ENCODE measurements at places on chromosomes 7 and 10.

- DNase-seq: peak; percentile 40
These were observed 138.0 kb downstream of the PPP1R9A start for GRCh38 chr7:95045236-95045923.

DNA sequence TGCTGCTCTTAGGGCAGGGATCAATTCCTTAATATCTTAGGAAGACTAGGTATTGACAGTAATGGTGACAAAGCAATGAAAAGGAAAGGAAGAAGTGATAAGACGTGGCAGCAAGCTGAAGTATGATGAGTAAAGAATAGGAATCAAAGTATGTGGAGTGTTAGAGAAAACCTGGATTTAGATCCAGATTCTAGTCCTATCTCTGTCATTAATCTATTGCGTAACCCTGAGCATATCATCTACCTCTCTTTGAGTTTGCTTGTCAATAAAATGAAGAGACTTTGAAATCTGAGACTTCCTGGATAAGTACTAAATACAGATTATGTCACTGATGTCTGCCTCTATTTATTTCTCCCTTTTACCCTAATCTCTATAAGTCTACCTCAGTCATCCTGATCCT, 89.2 kb downstream of the PTEN start:
- no peak for DNase-seq

DNA sequence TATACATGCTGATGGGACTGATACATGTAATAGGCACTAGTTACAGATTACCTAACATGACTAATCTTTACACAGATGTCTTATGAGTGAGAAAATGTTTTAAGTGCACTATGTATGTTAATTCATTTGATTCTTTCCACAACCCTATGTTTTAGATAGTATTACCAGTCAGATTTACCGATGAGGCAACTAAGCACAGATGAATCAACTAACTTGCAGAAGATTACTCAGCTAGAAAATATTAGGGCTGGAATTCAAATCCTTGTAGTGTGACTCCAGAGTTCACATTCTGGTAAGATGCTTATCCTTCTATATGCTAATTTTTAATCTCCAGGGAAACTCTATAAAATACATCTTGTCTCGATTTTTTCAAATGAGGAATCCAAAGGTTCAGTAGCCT, 964.9 kb downstream of the REEP3 start:
- no peak for DNase-seq

DNA sequence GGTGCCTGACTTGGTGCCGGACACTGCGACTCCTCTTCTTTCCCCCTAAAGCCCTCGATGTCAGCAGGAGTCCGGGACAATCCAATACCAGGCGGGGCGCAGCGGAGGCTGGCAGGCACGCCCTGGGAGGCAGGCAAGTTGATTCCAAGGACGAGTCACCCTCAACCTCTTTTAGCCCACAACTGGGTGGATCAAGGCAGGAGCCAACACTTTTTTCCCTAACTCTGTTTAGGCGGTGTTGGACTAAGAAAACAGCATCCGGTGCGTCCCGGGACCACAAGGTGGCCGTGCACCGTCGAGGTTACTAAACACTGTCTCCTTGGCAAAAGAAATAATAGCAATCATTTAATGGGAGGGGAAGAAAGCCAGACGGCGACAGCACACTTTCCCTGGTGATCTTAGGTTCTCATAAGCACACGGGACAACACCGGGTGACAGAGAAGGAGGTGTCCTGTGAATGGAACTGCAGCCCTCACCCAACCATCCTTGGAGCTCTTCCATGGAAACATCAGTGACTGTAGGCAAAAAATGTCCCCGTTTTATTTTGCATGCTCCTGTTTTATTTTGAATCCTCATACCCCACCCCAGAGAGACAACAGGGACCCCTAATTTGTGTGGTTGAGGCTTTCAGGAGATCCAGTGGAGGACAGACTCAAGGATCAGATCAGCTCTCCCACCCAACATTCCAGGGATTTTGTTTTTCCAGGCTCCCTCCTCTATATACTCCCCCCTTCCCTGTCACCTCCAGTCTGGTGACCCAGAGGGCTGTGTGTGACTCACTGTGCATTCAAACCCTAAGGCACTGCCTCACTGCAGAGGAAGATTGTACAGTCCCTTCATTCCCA, 1.3 kb upstream of the CALCR start:
- no peak for DNase-seq

- DNase-seq: no peak
These were observed 277.5 kb downstream of the PLXNA4 start for GRCh38 chr7:132298790-132299189.

DNA sequence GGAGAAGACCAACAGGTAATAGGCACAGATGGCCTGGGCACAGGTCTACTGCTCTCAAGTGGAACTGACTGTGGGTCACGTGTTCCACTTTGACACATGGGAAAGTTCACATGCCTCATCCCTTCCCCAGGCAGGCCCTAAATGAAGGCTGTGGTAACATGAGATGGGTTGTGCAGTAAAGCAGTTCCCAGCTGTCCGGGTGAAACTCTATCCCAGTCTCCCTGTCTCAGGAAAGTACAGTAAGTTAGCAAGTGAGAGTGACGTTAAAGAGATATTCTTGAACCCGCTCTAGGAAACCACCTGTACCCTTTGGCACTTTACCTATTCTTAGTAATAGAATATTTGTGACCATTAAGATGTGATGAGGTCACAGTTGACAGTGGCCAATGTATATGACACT, 343.7 kb upstream of the AOAH start:
- DNase-seq: no peak

- no peak for DNase-seq
These were observed 534 bp downstream of the UBE3C start for GRCh38 chr7:157139111-157139809.

DNA sequence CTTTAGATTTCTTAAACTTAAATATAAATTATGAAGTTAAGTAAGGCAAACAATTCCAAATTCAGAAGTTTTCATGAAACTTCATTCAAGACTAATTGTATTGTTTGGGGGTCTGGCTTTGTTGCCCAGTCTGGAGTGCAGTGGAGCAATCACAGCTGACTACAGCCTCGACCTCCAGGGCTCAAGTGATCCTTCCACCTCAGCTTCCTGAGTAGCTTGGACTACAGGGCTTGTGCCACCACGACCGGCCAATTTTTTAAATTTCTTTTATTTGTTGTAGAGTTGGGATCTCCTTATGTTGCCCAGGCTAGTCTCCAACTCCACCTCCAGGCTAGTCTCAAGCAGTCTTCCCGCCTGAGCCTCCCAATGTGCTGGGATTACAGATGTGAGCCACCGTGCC, 12.5 kb downstream of the P4HA1 start:
- DNase-seq: no peak

- peak; percentile 8 for DNase-seq
These were observed 704 bp downstream of the TNKS2 start for GRCh38 chr10:91798649-91799611.

- DNase-seq: no peak
These were observed 208.3 kb downstream of the CELF2 start for GRCh38 chr10:11225935-11226334.

DNA sequence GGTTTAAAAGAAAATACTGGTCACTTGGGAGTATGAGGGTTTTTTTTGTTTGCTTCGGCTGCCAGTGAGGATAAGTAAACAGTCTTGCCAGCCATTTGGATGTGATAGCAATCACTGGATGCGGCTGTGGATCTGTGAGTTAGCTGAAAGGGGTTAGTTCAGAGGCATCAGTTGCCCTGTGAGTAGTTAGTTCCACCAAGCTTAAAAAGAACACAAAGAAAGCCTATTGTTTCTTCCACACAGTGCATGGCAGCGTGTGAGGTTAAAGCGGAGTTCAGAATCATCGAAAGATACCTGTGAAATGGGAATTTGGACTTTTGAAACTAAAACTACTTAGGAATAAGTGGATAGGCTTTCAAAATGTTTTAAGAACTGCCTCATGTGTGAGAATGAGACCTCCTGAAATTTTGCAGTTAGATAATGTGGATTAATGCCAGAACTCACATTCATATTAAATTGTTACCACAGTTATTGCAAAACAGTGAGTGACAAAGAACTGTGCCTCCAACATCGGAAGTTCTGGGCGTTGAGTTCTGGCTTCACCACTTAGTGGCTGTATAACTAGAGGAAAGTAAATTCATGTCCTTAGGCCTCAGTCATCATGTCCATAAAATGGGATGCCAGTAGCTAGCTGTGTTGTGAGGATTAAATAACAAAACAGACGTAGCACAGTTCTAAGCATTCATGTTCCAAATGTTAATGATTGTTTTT, 31.3 kb downstream of the KIAA1217 start:
- peak; percentile 29 for DNase-seq

GRCh38 chr10:128776673-128777252, 650.5 kb upstream of the MKI67 start:
- DNase-seq: no peak

DNA sequence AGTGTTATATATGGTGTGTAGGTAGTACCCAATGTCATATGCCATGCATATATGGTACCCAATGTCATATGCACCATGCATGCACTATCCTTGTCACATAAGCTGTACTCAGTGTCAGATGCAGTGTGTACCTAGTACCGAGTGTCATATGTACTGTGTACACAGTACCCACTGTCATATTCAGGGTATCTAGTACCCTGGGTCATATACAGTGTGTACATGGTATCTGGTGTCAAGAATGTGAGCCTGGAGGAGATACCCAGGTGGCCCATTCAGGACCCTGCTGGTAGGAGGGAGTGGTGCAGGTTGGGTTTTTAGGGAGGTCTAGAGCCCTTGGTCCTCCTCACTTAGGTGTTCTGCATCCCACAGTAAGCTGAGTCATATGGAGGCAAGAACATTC, 1.8 kb downstream of the ZMYND11 start:
- no peak for DNase-seq

DNA sequence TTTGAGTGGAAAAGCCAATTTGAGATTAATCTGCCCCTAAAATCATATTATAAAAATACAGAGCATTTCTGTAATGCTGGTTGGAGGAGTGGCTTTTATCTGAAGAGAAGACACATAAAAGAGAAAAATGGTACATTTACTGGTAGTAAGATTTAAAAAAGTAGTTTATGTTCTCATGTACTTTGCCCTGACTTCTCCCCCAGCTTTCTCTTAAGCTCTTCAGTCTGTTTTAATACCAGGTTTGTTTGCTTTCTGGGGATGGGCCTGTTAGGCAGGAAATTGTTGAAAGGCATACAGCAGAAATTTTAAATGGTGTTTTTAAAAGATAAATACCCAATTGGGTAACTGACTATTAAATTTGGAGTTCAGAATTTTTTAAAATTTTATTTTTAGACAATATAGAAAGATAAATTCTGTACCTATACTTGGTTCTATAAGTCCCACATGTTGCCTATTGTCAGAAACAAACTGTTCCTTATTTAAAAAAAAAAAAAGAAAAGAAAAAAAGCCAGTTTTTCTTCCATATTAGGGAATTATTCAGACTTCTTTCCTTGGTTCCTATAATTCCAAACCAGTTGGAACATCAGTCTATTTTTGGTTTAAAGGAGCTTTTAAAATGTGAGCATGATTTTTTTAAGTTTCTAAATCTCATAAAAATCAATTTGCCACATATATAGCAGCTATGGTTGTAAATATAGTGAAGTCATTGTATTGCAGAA, 136.6 kb downstream of the ARID5B start:
- DNase-seq: no peak

DNA sequence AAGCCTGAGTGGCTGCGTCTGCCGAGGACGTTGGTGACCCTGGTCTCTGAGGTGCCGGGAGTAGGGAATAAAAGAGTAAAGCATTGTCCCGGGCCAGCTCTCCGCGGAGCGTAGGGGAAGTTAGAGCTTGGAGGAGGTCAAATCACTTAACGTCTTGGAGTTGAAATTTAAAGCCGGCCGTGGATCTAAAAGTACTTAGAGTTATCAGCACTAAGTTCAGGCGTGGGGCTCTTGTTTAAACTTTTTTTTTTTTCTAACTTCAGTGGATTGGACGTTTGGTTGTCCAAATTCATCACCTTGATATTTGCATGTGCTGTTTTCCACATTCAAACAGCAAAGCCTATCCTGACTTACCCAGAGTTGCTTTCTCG, 700 bp downstream of the NIPSNAP2 start:
- DNase-seq: no peak

GRCh38 chr7:147412782-147413556, 1177.6 kb upstream of the C7orf33 start:
- DNase-seq: no peak

- no peak for DNase-seq
These were observed 69.0 kb downstream of the CREB3L2 start for GRCh38 chr7:137932881-137933269.

Data from NCI-H1417 (cell line).